WERI-Rb-1 (cell line): ENCODE measurements at places on chromosomes 4 and X.
A peak's percentile ranks its signal among the peaks of the same experiment; 100 is the strongest.

- no peak for DNase-seq
Observed at GRCh38 chrX:28589046-28589445, 1.8 kb downstream of the IL1RAPL1 start.

- DNase-seq, result no peak
Observed at GRCh38 chr4:186030399-186030775, 38.6 kb upstream of the TLR3 start.

- DNase-seq, result no peak
Observed at GRCh38 chr4:76160355-76160754, 12.2 kb upstream of the NUP54 start.

DNA sequence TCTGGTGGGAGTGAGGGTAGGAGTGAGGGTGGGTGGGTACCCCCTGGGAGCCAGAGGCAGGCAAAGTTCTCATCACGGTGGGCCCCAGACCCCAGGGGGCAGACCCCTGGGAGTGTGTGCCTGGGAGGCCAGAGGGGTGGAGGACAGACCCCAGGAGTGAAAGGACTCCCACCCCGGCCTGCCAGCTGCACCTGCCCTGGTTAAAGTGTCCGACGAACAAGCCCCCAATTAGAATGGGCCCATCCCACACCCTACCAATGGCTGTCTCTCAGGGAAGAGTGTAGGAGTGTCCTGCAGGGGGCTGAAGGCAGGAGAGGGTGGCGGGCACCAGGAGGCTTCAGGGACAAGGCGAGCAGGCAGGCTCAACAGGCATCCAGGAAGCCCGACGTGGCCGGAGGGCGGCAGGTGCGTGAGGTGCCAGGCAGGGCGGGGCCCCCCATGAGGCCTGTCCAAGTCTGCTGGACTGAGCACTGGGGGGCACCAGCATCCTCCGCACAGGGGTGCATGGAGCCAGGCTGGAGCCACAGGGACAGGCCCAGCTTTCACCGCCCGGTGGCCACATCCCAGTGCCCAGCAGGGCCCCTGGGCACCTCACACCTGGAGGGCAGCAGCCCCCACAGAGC lies 8.7 kb downstream of the PDE6B start:
- no peak for DNase-seq

- no peak for DNase-seq
Observed at GRCh38 chrX:16005917-16006316, 117.4 kb upstream of the GRPR start.

GRCh38 chr4:176874721-176875445 lies 82.2 kb upstream of the VEGFC start:
- no peak for DNase-seq

DNA sequence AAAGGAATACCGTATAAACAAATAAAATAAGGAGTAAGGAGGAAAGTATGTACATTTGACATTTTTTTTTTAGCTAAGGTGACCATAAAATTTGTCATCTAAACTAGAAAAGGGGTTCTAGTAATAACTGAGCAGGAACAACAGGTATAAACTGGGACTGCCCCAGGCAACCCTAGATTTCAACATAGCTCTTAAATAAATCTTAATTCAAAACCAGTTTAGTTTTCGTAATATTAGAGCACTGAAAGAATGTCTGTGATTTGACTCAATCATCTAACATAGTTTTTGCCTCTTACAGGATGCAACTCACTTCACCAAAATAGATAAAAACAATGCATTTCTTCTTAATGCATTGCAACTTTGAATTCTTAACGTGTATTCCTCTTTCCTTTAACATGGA lies 257.7 kb downstream of the ADAMTS3 start:
- no peak for DNase-seq

GRCh38 chr4:138666366-138666765 lies 349.2 kb upstream of the NOCT start:
- no peak for DNase-seq

DNA sequence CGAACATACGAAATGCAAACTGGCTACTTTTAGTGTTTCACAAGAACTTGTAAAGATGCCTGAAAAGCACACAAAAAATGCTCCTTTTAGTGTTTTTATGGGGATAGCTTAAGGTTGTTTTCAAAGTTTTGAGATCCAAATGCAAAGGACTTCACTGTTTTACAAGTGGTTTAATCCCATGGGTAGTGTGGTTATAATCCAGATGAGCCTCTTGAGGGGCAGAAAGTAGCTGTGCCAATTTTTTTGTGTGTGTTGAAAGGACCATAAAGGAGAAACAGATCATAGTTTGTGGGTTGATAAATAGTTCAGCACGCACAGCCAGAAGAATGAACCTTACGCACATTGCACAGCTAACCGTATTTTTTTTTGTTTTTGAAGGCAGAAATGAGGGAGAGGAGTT lies 126.9 kb upstream of the GIMD1 start:
- no peak for DNase-seq

DNA sequence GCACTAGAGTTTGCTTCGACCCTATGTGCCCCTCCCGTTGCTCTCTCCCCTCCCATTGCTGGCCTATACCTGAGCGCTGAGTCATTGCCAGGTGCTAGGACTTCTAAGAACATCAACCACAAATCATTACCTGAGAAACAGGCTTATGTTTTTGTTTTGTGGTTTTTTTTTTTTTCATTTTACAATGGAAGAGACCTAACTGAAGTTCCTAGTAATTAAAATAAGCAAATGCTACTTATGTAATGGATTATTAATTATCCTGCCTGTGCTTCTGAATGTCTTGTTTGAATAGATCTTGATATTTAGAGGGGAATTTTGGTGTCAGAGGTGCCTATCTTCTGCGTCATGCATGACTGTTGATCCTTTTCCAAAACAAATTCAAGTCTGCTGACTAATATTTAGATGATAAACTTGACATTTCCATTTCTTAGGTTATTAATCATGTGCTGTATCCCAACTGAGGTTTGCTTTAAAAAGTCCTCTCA lies 275.4 kb upstream of the CPEB2 start:
- no peak for DNase-seq

GRCh38 chr4:34139346-34139745 lies 2105.0 kb downstream of the ARAP2 start:
- peak; percentile 13 for DNase-seq

GRCh38 chr4:25486171-25486570 lies 109.1 kb downstream of the ANAPC4 start:
- DNase-seq, result no peak

- DNase-seq, result peak; percentile 30
Observed at GRCh38 chr4:93764639-93765246, 63.8 kb upstream of the ATOH1 start.

DNA sequence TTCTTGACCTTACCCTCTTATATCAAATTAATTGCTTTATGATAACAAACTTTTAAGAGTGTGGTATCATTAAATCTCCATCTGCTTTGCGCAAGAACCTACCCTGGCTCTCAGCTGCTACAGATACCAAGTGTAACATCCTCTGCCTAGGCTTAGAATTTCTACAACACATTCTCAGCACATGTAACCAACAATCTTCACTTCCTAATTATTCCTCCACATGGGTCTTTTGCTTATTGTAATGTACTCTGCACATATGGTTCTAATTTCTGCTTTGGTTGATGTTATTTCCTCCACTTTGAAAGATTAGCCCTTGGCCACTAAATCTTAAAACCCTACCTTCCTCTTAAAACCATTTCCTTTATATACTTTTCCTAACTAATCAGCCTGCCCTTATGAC lies 242.4 kb downstream of the ARHGAP24 start:
- no peak for DNase-seq

- DNase-seq, result no peak
Observed at GRCh38 chr4:188854436-188854835, 715.2 kb downstream of the TRIML1 start.

- DNase-seq, result peak; percentile 92
Observed at GRCh38 chr4:40309250-40309774, 25.8 kb upstream of the CHRNA9 start.

DNA sequence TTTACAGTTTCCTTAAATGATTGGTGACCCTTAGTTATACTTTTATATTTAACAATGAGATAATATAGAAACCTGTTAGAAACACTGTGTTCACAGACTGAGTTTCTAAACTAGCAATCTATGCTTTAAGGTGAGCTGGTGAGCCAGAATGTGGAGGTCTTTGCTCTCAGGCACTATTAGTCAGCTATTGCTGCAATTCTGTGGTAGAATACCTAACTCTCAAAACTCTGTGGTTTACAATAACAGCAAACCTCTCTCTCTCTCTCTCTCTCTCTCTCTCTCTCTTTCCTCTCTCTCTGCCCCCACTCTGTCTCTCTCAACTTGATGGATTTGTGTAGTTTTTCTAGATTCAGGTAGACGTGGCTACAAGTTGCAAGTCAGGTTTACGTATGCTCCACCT lies 17.6 kb upstream of the LCORL start:
- no peak for DNase-seq

GRCh38 chr4:174434455-174434854 lies 87.8 kb downstream of the HPGD start:
- no peak for DNase-seq

- no peak for DNase-seq
Observed at GRCh38 chr4:88841635-88842034, 144.0 kb upstream of the NAP1L5 start.

DNA sequence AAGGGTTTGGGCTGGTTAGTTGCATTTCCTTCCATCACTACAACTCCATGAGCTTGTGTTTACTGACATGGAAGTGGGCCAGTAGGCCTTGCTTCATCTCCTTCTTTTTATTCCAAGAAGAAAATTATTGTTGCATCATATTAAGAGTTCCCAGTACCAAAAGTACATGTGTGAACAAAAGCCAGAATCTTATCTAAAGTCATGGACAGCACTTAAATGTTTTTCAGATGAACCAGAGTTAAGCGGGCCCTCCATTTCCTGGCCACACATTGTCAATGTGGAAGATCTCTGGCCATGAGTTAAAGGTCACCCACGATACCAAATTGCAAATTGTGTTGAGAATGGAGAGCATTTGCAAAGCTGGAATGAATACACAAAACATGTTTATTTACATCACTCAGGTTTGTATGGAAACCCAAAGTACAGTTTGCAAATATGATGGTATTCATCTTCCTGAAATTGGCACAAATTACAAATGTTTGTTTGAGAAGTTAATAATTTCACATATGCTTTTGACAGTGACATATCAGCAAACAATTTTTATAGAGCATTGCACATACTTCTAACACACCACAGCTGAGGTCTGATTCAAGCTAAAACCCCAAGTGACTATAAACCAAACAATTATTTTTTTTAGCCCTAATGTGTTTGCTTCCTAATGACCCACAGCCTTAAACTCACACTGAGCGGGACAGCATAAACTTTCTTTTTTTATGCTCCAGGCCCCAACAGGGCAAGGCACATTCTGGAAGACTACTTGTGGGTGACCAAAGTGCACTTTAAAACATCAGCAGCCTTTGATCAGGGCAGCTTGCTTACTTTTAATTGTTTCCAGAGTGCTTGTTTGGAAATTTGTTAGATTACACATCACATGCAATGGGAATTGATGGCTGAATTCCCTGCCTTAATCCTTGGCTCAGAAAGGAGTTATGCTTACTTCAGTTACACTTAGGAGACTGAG lies 502.9 kb upstream of the SLIT2 start:
- DNase-seq, result no peak

DNA sequence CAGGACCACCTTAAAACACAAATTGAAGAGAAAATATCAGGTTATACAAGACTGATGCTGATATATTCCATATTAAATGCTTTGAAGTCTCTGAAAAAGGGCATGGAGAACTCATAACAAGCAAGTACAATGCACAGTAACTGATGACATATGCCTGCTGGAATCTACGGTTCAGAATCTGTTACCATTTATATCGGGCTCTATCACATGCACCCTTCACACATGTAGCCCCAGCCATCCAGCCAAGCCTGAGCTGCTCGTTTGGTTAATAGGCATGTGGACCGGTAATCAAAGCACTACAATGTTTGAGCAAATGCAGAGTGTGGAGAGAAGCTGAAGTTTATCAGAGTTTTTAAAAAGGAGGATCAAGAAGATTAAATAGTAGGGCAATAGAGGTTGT lies 11.8 kb downstream of the COMMD8 start:
- DNase-seq, result no peak

- no peak for DNase-seq
Observed at GRCh38 chr4:177116161-177116560, 193.5 kb upstream of the NEIL3 start.

DNA sequence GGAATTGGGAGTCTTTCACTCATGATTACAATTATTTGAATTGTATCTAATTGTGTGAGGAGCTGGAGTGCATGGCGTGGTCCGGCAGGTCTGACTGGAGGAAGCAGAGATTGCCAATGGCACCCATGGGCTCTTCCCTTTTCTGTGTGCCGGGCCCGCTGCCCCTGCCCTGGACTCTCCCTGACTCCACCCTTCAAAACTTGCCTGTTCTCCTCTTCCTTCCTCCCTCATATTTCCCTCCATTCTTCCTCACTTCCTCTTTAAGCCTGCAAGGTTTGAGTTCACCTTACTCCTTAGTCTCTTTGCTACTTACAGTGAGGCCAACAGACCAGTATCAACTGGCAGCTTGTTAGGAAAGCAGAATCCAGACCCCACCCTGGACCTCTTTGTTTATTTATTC lies 6.5 kb upstream of the STBD1 start:
- no peak for DNase-seq

- DNase-seq, result no peak
Observed at GRCh38 chr4:4687100-4687499, 145.3 kb upstream of the STX18 start.

DNA sequence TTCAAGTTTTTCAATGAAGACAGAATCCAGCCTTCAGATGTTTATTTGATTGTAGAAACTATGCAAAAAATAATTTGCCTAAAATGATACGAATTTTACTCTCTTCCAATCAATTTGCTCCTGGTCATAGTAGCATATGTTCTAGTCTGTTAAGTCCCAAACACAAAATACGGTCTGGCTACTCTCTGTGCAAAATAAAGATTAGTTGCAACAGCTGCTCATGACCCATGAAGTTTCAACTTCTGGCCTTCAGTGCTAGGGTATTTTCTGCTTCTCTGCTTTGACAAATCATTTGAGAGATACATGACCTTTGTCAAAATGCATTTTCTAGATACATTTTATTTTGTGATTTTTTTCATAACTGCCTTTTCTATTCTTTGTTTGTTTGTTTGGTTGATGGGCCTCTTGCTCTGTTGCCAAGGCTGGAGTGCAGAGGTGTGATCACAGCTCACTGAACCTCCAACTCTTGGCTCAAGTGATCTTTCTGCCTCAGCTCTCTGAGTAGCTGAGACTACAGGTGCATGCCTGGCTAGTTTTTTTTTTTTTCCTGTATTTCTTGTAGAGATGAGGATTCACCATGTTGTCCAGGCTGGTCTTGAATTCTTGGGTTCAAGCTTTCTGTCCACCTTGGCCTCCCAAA lies 55.2 kb downstream of the TACR3 start:
- no peak for DNase-seq

DNA sequence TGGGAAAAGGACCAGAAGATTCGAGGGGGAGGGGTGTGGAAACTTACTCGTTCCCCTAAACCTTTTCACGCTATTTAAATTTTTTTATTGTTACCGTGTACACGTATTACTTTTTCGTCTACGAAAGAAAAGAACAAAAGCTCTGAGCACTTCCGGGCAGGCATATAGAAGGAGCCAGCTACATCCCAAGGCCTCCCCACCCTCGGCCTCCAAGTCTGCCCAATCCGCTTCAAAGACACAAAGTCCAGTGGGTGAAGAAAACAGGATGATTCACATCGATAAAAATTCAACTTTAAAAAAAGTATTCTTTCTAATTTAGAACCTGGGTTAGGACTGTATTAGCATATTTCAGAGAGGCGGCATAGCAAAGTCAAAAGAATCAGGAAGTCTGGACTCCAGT lies 23.1 kb downstream of the SEL1L3 start:
- DNase-seq, result no peak
